ENCODE measurements at places on chromosomes 6 and 20.

DNA sequence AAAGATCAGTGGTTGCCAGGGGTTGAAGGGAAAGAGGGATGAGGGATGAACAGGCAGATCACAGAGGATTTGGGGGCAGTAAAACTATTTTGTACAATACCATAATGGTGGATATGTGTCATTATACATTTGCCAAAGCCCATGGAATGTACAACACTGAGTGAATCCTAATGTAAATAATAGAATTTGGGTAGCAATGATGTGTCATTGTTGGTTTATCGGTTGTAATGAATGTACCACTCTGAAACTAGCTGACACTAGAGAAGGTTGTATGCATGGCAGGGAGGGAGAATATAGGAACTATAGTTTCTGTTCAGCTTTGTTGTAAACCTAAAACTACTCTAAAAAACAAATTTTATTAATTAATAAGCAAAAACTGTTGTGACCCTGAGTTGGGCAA is 17.8 kb upstream of the ASF1A start:
- DNase-seq, result no peak

DNA sequence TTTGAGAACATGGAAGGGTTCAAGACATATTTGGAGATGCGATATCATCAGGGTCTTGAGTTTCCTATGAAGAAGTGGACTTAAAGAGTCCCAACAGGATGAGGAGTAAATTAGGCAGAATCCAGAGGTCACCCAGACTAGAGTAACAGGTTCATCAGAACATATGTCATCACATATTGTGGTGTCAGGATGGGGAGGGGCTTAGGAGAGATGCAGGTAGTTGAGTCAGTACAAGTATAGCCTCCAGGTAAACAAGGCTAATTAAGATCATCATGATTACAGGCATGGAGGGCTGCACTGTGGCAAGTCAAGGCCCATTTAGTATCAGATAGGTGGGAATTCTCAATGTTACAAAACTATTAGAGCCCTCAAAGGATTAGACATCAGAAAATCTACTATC is 90.1 kb upstream of the PAK5 start:
- no peak for DNase-seq

DNA sequence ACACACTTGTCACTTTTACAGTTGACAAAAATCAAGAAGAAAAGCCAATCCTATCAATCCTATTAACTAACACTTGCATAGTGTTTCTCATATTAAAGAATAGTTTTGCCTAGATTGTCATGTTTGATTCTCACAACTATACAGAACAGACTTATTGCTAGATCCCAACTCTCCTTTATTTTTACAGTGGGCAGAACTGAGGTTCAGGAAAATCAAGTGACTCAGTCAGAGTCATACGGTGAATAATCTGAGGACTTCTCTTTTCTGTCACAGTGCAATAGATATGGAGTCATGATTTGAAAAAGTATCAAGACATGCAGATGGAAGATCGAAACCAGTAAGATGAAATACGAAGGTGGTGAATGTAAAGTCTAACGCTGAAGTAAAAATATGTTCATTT is 195.1 kb upstream of the CITED2 start:
- no peak for DNase-seq

GRCh38 chr6:12009180-12009685 is 2.9 kb upstream of the HIVEP1 start:
- no peak for DNase-seq

GRCh38 chr6:126268092-126268491 is 71.8 kb upstream of the CENPW start:
- no peak for DNase-seq

All from activated CD4-positive, alpha-beta T cell treated with anti-CD3 and anti-CD28 coated beads for 48 hours (primary cell).